Hematopoietic multipotent progenitor cell treated with erythropoietin and hydrocortisone succinate and interleukin-3 and kit ligand, for 4 days (in vitro differentiated cells): ENCODE measurements at places on chromosomes 13 and 19.

DNA sequence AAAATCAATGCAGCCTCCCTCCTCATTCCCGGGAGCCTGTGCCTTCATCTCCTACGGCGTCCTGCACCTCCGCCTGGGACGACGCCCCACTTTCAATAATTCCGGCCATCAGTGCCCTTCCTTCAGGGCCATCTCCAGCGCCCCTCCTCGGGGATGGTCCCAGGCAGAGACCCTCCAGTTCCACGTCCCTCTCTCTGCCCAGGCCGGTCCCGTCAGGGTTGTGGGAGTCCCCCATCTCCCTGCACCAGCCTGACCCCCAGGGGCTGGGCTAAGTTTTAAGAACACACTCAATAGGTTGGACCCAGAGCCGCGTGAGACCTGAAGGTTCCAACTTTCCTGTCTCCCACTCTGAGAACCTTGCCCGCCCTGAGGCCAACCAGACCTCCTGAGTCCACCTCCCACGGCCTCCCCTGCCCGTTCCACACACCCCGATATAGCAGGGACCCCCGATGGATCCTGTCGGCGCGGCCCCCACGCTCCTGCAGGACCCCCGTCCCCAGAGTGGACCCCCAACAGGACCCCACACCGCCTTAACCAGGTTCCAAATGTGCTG is 646 bp downstream of the TMEM161A start:
- peak; percentile 32 for DNase-seq

DNA sequence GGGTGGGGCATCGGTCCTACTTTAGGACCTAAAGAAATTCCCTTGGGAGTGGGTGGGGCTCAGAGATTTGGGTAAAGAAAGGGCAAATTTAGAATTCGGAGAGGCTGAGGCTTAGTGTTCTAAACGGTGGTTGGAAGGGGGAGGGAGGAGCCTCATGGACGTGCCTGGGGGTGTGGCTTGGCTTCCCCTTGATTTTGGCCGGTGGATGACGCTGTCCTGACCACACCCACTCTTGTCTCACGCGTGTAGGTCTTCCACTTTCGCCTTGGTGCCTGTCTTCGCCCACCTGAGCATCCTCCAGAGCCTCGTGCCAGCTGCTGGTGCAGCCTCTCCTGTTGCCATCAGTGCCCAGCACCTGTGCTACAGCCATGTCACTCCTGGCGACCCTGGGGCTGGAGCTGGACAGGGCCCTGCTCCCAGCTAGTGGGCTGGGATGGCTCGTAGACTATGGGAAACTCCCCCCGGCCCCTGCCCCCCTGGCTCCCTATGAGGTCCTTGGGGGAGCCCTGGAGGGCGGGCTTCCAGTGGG is 1.2 kb upstream of the NUP62 start:
- DNase-seq = peak; percentile 41

DNA sequence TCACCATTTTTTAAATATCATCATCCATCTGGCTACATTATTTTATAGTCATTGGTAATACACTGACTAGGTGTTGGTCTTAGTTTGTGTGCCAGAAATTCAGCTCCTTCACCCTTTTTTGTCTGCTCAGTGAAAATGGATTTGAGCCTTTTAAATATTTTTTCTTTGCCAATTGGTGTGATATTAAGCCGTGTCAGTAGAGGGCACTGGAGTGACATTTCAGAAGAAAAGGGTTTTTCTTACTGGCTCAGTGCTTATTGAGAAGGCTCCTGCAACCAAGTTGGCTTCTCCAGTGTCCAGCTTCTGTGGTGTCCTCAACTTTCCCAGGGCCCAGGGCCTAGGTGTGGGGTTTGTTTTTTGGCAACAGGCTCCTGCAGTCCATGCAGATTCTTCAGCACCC is 546.6 kb downstream of the DACH1 start:
- peak; percentile 72 for DNase-seq

DNA sequence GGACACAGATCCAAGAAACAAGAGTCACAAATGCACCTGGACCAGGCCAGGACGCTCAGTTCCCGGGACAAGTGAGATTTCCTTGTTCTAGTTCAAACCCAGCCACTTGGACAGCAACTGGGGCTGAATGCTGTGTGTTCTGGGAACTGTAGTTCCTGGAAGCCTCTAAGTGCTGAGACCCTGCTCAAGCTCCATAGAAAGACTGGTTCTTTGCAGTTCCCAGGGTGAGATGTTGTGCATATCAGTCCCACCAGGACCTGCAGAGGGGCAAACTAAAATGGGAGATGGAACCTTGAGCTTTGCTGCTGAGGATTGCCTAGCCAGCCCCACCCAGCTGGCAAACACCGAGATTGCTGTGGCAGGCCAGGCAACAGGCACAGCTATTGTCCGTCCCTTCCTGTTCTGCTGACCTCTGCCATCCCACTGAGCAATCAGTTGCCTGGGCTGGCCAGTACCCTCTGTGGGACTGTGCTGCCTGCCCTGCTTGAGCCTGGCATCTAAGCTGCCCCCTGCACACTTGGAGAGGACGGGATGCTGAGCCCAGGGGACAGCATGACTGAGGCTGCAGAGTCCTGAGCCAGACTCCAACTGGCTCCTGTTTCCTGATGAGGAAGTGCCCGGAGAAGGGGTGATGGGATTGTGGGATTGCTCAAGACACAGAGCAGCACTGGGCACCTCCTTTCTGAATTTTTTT is 1.4 kb upstream of the GIPC1 start:
- DNase-seq = no peak

DNA sequence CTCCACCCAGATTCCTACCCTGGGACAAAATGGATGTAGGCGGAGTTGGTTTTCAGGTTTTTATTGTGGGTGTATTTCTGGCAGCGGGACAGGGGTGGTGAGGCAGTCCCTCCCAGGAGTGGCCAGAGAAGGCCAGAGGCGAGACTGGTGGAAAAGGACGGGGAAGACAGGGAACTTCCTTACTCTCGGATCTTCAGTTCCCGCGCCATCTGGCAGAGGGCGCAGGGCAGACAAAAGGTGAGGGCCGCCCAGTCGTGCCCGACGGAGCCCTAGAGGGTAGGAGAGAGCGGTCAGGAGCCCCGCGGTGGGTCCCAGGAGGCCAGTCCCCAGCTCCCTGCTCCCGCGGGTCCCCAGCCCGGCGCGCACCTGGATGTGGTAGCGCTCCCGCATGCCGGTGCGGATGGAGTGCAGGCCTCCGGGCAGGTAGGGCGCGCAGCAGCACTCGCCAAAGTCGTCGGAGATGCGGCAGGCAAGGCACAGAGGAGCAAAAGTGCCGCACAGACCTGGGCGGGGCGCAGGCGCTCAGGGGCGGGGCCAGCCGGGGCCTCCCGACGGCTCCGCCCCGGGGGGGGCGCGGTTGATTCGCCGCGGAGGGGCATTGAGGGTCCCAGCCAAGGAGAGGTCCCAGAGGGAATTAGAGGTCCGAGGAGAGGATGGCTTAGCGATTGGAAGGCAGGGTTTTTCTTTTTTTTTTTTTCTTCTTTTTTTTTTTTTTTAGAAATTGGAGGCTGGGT is 3.0 kb downstream of the CNFN start:
- DNase-seq = peak; percentile 82

DNA sequence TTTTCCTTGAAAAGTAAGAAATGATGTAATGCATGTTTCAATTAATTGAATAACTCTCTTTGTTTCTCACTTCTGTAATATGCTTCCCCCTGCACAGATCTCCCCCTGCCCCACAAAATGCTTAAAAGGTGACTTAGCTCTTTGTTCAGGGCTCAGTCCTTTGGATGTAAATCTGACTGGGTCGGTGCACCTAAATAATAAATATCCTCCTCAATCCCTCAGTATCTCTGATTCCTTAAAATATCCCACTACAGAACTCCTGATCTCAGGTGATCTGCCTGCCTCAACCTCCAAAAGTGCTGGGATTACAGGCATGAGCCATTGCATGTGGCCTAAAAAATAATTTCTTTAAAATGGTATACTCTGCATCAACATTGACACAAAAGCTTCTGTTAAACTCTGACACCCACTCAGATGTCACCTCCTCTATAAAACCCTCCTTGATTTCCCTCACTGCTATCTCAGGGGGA is 107.0 kb downstream of the ZNF429 start:
- no peak for DNase-seq
